ENCODE measurements at places on chromosomes 3 and 15. TPM values are rescaled to one million over a fixed set of nuclear protein-coding genes. Genes with fewer than 3 reads are reported as not detected.

Gene ZNF620
- total RNA-seq: 5.1 TPM

Gene KLHL6
- 12.3 TPM for total RNA-seq

Gene CEP152
- total RNA-seq: 4.4 TPM

Gene SLC38A3
- not detected for total RNA-seq

Gene ARHGEF26
- 0.40 TPM for total RNA-seq

Gene SAMD7
- not detected for total RNA-seq

Gene P2RY13
- not detected for total RNA-seq

Gene FBXW12
- total RNA-seq: not detected

Gene DLL4
- total RNA-seq: 24.1 TPM

Measured in mammary microvascular endothelial cell (primary cell).